ENCODE measurements at places on chromosomes 5 and 9.

DNA sequence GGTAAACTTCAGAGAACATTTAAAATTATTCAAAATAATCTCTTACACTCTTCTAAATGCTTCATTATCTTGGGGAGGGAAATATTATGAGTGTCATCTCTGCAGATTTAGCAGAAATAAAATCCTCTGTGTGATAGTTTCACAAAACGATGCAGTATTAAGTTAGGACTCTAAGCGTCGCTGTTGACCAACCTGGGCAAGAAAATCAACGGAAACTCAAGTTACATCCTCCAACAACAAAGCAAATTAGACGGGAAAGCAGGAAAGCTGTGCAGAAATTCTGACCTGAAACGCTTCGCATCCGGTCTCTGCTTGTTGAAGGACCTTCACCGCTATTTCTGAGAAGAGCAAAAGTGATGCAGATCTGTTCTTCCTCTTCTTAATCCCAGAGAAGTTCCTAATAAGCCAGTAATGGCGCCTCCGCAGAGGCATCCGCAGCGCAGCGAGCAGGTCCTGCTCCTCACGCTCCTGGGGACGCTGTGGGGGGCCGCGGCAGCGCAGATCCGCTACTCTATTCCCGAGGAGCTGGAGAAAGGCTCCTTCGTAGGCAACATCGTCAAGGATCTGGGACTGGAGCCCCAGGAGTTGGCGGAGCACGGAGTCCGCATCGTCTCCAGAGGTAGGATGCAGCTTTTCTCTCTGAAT lies at the start of gene PCDHGA6:
Gene PCDHGA6, plus strand, starts transcription at position 219 of the 645 bp plus-strand sequence. Its CDS starts 193 bp downstream, at position 412.
- DNase-seq, result no peak

GRCh38 chr9:71783120-71783523 lies 14.8 kb upstream of the CEMIP2 start:
- DNase-seq, result peak; percentile 87

- no peak for DNase-seq
Measured at GRCh38 chr9:133989625-133990365, 2.3 kb downstream of the VAV2 start.

DNA sequence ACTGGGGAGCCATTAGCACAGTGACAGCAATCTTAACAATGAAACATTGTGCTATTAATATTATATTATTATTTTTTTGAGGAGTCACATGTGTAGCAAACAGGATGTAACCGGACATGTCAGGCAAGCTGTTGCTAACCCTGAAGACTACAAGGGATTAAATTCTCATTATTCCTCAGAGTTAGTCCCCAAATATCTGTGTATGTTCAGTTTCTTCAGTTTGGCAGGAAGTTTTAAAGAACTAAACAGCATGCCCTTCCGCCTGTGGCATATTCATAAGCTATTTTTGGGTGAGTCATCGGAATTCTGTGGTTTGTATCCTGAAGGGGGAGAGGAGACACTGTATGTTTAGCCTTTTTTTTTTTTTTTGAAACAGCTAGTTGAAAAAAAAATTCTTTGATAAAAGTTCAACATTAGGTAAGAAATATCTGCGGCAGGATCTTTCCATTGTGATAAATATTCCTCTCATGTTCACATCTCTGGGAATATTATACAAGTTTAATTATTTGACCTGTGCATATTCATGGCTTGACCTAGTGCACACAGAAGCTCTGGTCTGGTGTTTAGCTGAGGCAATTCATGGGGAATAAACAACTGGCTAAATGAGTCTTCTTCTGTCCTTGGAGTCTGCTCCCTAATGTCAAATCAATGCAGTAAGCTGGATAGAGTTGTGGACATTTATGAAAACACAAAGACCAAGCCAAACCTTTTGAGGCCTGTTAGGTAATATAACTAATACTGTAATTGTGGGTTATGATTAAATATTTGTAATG lies 202.7 kb upstream of the CDKN2B start:
- no peak for DNase-seq

DNA sequence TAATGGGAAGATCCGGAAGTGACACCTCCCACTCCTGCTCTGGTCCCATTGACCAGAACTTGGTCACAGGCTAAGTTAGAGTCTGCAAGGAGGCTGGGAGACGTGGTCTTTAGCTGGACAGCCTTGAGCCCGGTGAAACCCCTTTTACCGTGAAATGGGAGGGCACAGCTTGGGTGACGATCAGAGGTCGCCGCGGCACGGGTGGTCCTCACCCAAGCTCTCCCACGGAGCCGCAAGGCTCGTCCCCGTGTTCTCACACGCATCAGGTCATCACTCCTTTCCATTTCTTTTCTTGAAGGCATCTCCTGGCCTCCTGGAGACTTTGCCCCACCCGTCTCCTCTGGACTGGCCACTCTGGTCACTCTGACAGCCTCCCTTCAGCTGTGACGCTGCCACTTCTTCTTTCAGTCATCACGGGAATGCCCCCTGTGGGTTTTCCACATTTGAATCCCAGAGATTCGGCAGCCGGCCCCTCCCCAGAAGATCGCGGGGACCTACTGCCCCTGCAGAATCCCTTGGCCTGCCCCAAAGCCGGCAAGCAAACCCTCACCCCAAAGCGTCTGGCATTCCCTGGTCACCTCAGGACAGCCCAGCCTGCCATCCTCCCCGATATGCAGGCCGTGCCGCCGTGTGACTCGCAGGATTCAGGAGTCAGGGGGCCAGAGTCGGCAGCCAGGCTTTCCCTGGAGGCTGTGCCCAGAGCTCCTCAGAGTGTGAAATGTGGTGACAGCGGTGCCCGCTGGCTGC lies 18.9 kb upstream of the EGFL7 start:
- DNase-seq, result no peak

DNA sequence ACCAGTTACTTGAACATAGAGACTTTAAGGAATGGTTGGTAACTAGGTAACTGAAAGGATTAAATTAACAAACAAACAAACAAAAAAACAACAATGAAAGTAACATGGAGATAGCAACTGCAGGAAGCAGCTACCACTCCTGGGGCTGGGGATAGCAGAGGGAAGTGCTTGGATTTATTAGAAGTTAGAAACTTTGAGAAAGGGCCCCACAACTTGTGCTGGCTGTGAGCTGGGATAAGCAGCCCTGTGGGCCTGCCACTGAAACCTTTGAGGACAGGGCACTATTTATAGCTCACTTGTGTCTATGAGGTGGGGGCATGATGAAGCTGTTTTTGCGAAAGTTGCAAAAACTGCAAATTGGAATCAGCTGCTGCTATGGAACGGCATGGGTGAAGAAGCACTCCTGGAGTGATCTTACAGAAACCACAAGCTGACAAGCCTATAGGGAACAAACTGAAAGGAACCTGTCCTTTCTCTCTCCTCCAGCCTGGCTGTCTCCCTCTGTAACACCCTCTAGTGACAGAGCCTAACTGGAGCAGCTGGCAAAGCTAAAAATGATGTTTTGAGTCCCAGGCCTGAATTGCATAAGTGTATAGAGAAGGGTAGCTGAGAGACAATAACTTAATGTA lies 91.4 kb upstream of the RANBP6 start:
- no peak for DNase-seq

GRCh38 chr5:58912116-58912515 lies 329.2 kb downstream of the RAB3C start:
- no peak for DNase-seq

DNA sequence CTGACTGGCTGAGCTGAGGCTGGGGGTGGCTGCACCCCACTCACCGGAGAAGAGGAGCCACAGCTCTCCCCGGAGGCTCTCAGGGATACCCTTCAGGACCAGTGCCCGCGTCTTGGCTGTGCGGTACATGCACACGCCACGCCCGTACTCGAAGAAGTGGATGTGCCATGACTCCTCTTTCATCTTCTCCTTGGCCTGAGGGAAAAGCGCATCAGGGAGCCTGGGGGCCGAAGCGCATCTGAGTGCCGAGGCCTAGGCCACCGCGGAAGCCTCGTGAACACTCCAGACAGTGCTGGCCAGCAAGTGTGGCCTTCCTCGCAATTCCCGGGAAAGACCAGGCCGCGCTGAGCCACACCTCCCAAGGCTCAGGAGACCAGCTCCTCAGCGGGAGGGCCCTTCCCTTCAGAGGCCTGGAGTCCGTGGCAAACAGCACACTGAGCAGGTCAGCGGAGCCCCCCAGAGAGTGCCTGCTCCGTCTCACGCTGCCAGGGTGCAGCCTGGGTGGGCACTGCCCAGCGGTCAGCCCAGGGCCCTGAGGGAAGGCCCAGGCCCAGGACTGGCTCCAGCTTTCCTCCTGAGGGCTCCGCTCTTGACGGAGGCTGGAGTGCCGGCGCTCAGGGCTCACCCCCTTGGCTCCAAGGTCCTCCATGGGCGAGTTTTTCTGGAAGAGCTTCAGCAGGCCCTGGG lies 20.5 kb upstream of the MRNIP start:
- no peak for DNase-seq

GRCh38 chr9:28407351-28407750 lies 834.1 kb upstream of the C9orf72 start:
- no peak for DNase-seq

DNA sequence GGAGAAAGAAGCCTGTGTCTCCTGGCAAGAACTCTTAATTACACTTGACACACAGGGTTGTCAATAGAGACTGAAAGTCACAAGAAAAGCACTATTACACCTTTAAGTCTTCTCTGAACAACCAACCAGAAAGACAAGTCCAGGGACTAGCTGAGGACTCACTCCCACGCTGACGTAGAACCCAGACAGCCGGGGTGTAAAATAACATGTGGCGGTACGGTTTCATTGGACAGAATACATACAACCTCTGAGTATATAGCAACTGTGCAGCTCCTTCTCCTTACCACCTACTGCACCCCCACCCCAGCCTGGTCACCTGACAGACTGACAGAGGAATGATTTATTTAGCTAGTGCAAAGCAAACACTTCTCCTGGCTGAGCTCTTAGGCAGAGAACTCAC lies 103.4 kb upstream of the RASEF start:
- DNase-seq, result no peak

DNA sequence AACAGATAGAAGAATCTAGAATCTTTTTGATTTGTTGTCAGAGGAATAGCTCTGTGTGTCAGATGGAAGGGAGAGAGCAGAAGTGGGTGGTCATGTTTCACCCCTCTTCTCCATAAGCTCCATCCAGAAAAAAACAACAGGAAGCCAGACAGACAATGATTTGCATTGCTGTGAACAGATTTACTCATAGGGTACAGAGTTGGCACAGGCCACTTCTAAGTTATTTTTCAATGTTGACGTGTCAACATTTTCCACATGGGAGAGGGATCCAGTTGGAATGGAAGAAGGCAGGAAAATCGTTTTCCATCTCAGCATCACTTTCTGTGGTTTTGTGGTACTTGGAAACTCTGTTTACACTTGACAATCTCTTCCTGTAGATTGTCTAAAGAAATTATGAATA lies 86.7 kb downstream of the INSYN2B start:
- DNase-seq, result no peak

GRCh38 chr5:66570201-66570600 lies 26.0 kb upstream of the MAST4 start:
- no peak for DNase-seq

GRCh38 chr9:84839541-84839940 lies 170.0 kb downstream of the NTRK2 start:
- no peak for DNase-seq
